ENCODE measurements at places on chromosomes 3 and 15. TPM values are rescaled to one million over a fixed set of nuclear protein-coding genes. Genes with fewer than 3 reads are reported as not detected.

GOLGA6L10 gene
- total RNA-seq, result 0.33 TPM

C3orf62 gene
- total RNA-seq, result 3.1 TPM

- no peaks in the 10 kb centered on the region for H3K27me3 ChIP-seq
- DNase-seq, result peak; percentile 33
- H3K27ac ChIP-seq, result peak overlapping the region; percentile 98
- H3K4me1 ChIP-seq, result peaks cover 12% of the 10 kb centered on the region
- peak overlapping the region; percentile 57 for H3K4me3 ChIP-seq
- H3K36me3 ChIP-seq, result no peaks in the 10 kb centered on the region
Observed at GRCh38 chr3:149657321-149657925, 402 bp downstream of the WWTR1 start.

GRCh38 chr3:50134367-50134766 lies 20.8 kb upstream of the SEMA3F start:
- no peak overlapping the region for H3K27ac ChIP-seq
- H3K27me3 ChIP-seq, result no peaks in the 10 kb centered on the region
- no peak for DNase-seq
- H3K4me1 ChIP-seq, result no peaks in the 10 kb centered on the region
- no peak overlapping the region for H3K4me3 ChIP-seq

DNA sequence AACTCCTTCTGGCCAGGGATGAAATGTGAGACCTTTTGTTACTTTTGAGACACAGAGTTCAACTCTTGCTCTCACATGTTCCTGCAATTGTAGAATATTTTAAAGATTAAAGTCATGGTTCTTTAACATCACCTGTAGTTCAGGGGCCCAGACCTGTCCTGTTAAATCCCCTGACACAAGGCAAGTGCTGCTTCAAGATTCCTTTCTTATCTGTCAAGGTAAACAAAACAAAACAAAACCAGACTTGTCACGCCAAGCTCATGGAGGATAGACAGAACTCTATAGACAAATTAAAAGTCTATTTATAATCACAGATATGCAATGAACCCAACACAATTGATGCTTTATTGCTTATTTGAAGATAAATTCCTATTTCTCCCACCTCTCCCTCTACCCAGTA lies 48.6 kb upstream of the NEDD4 start:
- H3K4me3 ChIP-seq, result no peak overlapping the region
- no peaks in the 10 kb centered on the region for H3K4me1 ChIP-seq
- no peak overlapping the region for H3K27ac ChIP-seq
- no peaks in the 10 kb centered on the region for H3K27me3 ChIP-seq
- no peak for DNase-seq

SLC28A1 gene
- total RNA-seq, result 39.7 TPM

- no peak for DNase-seq
- no peaks in the 10 kb centered on the region for H3K27me3 ChIP-seq
- H3K27ac ChIP-seq, result no peak overlapping the region
- H3K4me1 ChIP-seq, result peaks cover 4% of the 10 kb centered on the region
- no peaks in the 10 kb centered on the region for H3K36me3 ChIP-seq
- no peak overlapping the region for H3K4me3 ChIP-seq
Observed at GRCh38 chr15:92603278-92603677, 52.3 kb downstream of the FAM174B start.

DNA sequence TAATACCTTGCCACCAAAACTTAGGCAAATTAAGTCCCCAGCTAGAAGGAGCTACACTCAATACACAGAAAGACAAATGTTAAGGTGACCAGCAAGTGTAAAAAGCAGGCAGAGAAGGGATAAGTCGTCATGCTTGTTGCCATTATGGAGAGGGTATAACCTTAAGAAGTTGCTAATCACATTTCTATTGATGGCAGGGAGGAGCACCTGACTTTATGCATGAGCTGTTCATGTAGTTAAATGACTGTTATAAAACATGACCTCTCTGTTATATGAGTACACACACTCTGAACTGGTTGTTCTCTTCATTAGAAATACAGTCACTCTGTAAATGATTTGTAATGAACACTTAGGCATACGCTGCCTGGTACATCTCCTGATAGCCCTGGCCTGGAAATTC lies 6.6 kb upstream of the CCNL1 start:
- H3K4me3 ChIP-seq, result no peak overlapping the region
- H3K27me3 ChIP-seq, result no peaks in the 10 kb centered on the region
- peak overlapping the region; percentile 69 for H3K27ac ChIP-seq
- DNase-seq, result no peak
- peaks cover 17% of the 10 kb centered on the region for H3K4me1 ChIP-seq

DNA sequence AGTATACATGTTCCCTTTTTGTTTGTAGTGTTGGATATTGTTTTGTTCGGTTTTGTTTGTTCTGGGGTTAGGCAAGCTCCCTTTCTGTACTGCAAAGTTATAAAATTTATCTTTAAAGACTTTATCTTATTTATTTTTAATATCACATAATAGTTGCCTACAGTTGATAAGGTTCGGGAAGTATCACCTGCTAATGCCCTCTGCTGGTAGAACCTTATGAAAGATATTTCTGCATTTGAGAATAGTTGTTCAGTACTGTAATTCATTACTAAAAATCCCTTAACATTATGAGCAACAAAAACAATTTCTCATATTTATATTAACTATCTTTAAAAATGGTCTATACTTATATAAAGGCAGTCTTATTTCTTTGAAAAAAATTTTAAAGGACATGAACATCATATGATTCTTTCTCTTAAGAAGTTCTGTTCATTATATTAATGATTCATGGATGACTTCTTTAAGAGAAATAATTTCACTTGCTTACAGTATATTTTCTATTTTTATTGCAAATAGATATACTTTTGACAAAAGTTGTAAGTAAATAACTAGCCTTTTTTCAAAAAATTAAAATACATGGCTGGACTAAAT lies 1126.8 kb downstream of the SI start:
- no peaks in the 10 kb centered on the region for H3K27me3 ChIP-seq
- H3K4me1 ChIP-seq, result no peaks in the 10 kb centered on the region
- H3K36me3 ChIP-seq, result no peaks in the 10 kb centered on the region
- DNase-seq, result no peak
- no peak overlapping the region for H3K27ac ChIP-seq

DNA sequence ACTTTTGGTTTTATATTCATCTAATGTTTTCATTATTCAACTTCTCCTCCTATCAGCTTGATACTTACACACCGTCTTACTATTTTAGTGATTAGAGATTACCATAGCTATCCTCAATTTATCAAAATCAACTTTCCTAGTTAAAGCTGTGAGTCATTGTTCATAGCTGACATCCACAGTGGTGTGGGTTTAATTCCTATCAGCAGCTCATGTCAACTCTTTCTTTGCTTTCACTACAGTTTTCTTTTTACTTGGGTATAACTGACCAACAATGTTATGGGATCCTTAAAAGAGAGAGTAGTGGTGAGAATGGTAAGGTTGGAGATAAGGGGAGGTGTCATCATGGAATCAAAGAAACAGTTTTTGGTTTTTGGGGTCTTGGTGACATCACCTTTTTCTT lies 112.7 kb downstream of the NFKBIZ start:
- DNase-seq, result no peak
- H3K27ac ChIP-seq, result no peak overlapping the region
- no peaks in the 10 kb centered on the region for H3K36me3 ChIP-seq
- no peaks in the 10 kb centered on the region for H3K27me3 ChIP-seq

UNC13C gene
- 0.19 TPM for total RNA-seq

GRCh38 chr3:196321162-196321561 lies 3.1 kb upstream of the DYNLT2B start:
- no peaks in the 10 kb centered on the region for H3K4me1 ChIP-seq
- DNase-seq, result no peak
- H3K27ac ChIP-seq, result no peak overlapping the region
- no peaks in the 10 kb centered on the region for H3K36me3 ChIP-seq
- no peak overlapping the region for H3K4me3 ChIP-seq

GOLGA6A gene
- total RNA-seq, result 1.4 TPM

- H3K27me3 ChIP-seq, result no peaks in the 10 kb centered on the region
- peaks cover 4% of the 10 kb centered on the region for H3K36me3 ChIP-seq
- DNase-seq, result no peak
- H3K4me1 ChIP-seq, result no peaks in the 10 kb centered on the region
Observed at GRCh38 chr3:115111632-115112031, 35.5 kb downstream of the ZBTB20 start.

SH3GL3 gene
- total RNA-seq, result not detected

- H3K27me3 ChIP-seq, result no peaks in the 10 kb centered on the region
- no peaks in the 10 kb centered on the region for H3K36me3 ChIP-seq
- H3K27ac ChIP-seq, result no peak overlapping the region
- H3K4me3 ChIP-seq, result no peak overlapping the region
- H3K4me1 ChIP-seq, result no peaks in the 10 kb centered on the region
- no peak for DNase-seq
Observed at GRCh38 chr3:114508208-114508607, 214.4 kb downstream of the TIGIT start.

- no peak overlapping the region for H3K4me3 ChIP-seq
- H3K27me3 ChIP-seq, result no peaks in the 10 kb centered on the region
- H3K4me1 ChIP-seq, result peaks cover 9% of the 10 kb centered on the region
- H3K27ac ChIP-seq, result no peak overlapping the region
- no peak for DNase-seq
- H3K36me3 ChIP-seq, result no peaks in the 10 kb centered on the region
Observed at GRCh38 chr3:119681279-119681678, 4.1 kb upstream of the COX17 start.

TYRO3 gene
- 2.2 TPM for total RNA-seq

PHLDB2 gene
- total RNA-seq, result 42.9 TPM

DNA sequence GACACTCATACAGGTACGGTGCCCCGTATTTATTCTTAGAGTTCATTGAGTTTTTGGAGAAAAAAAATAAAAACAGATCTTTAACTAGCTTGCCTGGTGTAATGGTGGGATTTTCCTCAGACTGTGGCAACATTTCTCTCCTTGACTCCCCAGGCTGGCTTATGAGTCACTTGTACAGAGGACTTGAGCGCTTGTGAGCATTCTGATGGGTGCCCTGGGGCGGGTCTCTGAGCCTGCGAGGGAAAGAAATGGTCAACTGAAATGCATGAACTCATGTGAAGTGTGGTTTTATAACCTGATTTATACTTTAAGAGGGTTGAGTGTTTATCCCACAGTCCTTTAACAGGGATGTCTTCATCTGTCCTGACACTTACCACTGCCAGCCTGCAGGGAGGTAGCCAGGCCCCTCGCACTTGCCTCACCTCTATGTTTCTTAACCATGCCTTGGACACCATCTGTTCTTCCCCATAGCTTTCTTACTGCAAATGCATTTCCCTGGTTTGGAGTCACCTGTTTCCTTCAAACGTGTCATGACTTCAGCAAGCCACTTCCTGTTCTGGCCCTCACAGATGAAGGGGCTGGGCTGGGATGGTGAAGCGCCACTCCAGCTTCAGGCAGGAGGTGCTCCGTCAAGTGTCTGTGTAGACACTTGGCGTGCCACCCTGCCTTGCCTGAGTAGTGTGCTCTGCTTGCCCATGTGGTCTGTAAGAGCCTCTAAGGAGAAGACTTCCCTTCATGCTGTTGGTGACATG lies 118.7 kb downstream of the PDE8A start:
- peaks cover 18% of the 10 kb centered on the region for H3K36me3 ChIP-seq
- H3K4me1 ChIP-seq, result no peaks in the 10 kb centered on the region
- no peak for DNase-seq
- no peak overlapping the region for H3K27ac ChIP-seq
- no peak overlapping the region for H3K4me3 ChIP-seq

DNA sequence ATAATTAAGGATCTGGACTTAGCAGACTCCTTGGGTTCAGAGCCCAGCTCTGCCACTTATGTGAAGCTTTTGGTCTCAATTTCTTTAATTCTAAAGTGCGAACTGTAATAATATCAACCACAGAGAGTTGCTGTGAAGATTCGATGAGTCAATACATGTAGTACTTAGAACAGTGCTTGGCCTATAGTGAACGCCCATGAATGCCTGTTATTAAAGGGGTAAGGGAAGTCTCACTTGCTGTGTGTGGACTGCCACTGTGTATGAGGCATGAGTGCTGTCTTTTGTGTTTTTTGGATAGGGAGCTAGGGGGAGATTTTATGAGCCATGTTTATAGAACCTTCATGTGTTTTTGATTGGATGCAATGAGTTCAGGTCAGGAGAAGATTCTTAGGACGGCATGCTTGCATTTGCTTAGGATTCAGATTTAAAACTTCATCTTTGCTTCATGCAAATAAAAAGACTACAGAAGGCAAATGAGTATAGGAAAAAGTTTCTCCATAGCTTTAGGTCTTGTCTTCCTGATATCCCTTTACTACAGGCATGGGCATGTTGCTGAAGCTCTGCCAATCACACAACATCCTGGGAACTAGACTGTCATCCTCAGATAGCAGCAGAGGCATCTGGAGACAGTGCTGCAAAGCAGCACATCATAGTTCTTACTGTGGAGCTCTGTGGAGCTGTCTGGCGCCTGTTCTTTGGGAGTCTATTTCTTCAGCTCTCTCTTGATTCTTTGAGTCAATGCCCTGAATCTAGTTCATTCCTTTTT lies 50.0 kb downstream of the PLS1 start:
- peaks cover 9% of the 10 kb centered on the region for H3K4me1 ChIP-seq
- no peak for DNase-seq
- H3K27ac ChIP-seq, result no peak overlapping the region
- H3K4me3 ChIP-seq, result no peak overlapping the region
- H3K36me3 ChIP-seq, result no peaks in the 10 kb centered on the region

DNA sequence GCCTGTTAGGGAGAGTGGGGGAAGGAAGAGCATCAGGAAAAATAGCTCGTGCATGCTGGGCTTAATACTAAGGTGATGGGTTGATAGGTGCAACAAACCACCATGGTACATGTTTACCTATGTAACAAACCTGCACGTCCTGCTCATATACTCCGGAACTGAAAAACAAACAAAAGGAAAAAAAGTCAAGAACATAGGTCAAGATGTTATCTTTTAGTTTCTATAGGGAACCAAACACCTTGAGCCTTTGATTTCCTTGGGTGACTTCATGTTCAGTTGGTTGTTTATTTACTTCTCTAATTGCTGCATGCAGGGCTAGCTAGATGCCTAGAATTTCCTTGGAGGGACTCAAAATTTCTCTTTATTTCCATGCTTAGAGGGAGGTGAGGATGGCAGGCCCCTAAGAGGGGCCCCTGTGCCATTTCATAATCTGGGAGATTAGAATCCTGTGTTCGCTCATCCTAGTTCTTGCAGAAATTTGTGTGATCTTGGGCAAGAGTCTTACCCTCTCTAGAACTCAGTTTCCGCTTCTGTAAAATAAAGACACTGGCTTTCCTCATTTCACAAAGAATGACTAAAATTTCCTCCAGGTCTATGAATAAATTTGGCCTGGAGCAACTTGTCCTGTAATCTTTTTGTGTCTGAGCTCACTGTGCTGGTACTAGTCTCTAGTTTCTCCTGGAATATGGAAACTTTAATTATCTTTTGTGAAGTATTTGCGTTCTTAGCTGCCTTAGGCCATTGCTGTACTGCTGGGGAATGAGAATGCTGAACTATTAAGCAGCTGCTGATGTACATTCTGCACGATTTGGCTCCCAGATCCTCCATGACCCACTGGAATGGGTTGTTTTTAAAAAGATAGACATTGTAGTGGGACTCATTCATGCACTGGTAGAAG lies 457.5 kb downstream of the EDEM1 start:
- no peaks in the 10 kb centered on the region for H3K36me3 ChIP-seq
- no peak overlapping the region for H3K4me3 ChIP-seq
- no peaks in the 10 kb centered on the region for H3K27me3 ChIP-seq
- no peak for DNase-seq

DAG1 gene
- total RNA-seq, result 16.1 TPM

GRCh38 chr3:195258449-195259153 lies 12.4 kb downstream of the XXYLT1 start:
- peaks cover 2% of the 10 kb centered on the region for H3K4me1 ChIP-seq
- H3K27me3 ChIP-seq, result no peaks in the 10 kb centered on the region
- no peak overlapping the region for H3K4me3 ChIP-seq
- peak; percentile 32 for DNase-seq
- H3K36me3 ChIP-seq, result no peaks in the 10 kb centered on the region
- peak overlapping the region; percentile 74 for H3K27ac ChIP-seq
